ENCODE measurements at places on chromosomes 3 and 15. TPM values are rescaled to one million over a fixed set of nuclear protein-coding genes. Genes with fewer than 3 reads are reported as not detected.

GRCh38 chr3:61778095-61778494 lies 216.7 kb downstream of the PTPRG start:
- no peak for DNase-seq

CERS3 gene
- total RNA-seq = 1.9 TPM

ATP13A5 gene
- total RNA-seq = 0.03 TPM

DNA sequence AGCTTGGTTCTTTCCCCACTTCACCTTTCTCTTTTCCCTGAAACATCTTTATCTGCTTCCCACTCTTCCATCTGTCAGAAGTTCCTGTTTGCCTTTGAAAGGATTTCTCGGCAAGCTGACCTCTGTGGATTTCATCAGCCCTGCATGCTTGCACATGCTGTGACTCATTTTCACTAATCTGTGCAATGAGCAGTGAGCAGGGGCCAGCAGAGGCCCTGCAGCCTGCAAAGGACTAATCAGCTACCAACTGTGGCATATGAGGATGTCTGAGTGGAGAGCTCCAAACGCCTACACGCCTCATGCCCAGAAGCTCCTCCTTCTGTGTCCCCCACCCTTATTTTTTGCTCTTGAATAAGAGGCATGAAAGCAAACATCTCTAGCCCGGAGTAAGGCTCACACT lies 333.0 kb upstream of the SEMA6D start:
- no peak for DNase-seq

- DNase-seq = no peak
Measured at GRCh38 chr3:21425715-21426114, 325.3 kb downstream of the ZNF385D start.

RPL39L gene
- 64.2 TPM for total RNA-seq

DNA sequence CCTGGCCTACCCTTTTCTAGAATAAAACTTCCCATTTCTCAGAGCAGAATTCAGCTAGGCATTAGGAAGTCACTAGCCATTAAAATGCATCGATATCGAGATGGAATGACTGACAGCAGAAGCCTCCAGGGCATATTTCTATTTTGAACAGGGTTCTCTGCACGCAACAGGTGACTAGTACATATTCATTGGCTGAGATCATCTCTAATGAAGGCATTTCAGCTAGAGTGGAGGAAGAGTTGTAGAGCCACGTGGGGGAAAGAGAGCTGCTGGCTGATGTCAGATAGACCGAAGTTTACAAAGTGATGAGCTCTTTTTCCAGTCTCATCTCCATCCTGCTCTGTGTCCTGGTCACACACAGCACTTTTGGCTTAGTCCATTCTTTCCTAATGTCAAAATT lies 7.5 kb downstream of the TMEM40 start:
- no peak for DNase-seq

ACAN gene
- total RNA-seq = 0.33 TPM

DNA sequence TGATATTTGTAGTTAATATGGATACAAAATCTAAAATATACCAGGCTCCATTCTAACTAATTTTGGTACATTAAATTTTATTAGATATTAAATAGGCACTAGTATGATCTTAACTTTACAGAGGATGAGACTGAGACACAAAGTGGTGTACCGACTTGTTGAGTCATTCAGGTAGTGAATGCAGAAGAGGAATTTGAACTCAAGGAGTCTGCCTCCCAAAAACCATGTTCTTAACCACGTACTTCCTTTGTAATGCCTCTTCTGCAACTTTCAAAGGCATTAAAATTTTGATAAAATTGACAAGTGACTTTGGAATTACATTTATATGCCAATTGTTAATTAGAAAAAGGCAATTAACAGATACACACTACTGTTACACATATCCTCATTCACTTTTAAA lies 61.8 kb downstream of the ZBBX start:
- no peak for DNase-seq

- no peak for DNase-seq
Measured at GRCh38 chr15:95277266-95277665, 1045.9 kb downstream of the MCTP2 start.

GP5 gene
- not detected for total RNA-seq

DNA sequence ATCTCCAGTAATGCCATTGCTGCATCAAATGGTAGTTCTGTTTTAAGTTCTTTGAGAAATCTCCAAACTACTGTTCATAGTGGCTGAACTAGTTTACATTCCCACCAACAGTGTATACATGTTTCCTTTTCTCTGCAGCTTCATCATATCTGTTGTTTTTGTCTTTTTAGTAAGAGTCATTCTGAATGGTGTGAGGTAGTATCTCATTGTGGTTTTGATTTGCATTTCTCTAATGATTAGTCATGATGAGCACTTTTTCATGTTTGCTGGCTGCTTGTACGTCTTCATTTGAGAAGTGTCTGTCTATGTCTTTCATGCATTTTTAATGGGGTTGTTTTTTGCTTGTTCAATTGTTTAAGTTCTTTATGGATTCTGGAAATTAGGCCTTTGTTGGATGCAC lies 10.2 kb upstream of the GCSAM start:
- no peak for DNase-seq

GRCh38 chr3:170611751-170612150 lies 25.9 kb upstream of the SLC7A14 start:
- no peak for DNase-seq

DNA sequence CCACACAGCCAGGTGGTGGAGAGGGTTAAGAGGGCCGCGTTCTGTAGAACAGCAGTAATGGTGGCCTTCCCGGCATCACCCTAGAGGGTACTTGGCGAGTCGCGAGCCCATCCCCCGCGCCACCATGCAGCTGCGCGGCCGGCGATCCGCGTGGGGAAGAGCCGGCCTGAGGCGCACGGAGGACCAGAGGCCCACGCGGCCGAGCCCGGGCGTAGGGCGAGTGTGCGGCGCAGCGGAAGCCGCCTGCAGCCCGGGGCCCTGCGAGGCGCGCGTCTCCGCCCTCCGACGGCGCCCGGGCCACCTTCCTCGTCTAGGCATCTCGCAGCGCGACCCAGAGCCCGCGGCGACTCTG lies 423 bp downstream of the TKT start:
- DNase-seq = no peak

Measured in H7 (cell line).